Calu3 (cell line): ENCODE measurements at places on chromosomes 16 and 17. TPM values are rescaled to one million over a fixed set of nuclear protein-coding genes. Genes with fewer than 3 reads are reported as not detected.

GRCh38 chr16:19142939-19143598 lies 25.0 kb upstream of the SYT17 start:
- H3K27ac ChIP-seq = no peak overlapping the region
- H3K4me3 ChIP-seq = no peak overlapping the region
- H3K27me3 ChIP-seq = peaks cover 11% of the 10 kb centered on the region
- H3K4me1 ChIP-seq = peaks cover 29% of the 10 kb centered on the region
- no peaks in the 10 kb centered on the region for H3K36me3 ChIP-seq

PLCG2 gene
- 3.4 and 13.7 TPM in 2 replicates for total RNA-seq

DNA sequence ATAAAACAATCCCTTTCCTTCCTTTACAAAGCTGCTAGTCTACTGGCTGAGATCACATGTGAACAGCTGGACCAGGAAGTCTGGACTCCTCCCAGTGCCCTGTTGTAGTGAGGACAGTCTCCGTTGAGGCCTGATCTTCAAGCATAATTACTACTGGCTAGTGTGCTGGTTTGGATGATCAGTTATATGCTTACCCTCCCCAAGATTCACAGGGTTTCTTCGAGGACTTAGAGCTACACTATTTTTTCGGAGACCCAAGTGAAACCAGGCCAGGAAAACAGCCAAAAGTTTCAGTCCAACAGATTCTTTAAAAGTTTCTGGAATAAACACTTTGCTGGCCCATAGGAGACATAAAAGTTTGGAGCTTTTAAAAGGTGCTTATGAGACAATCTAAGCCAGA lies 194.9 kb upstream of the CDH11 start:
- no peaks in the 10 kb centered on the region for H3K27me3 ChIP-seq
- H3K27ac ChIP-seq = no peak overlapping the region
- DNase-seq = no peak
- no peak overlapping the region for H3K4me3 ChIP-seq
- no peaks in the 10 kb centered on the region for H3K36me3 ChIP-seq
- H3K4me1 ChIP-seq = no peaks in the 10 kb centered on the region

GRCh38 chr17:82257473-82257872 lies 16.0 kb downstream of the CSNK1D start:
- DNase-seq = no peak
- H3K27ac ChIP-seq = no peak overlapping the region
- H3K27me3 ChIP-seq = no peaks in the 10 kb centered on the region
- H3K36me3 ChIP-seq = peaks cover 75% of the 10 kb centered on the region
- no peaks in the 10 kb centered on the region for H3K4me1 ChIP-seq

GRCh38 chr16:3020247-3020603 lies at the start of gene TNFRSF12A:
TNFRSF12A (plus strand) TSS chr16:3020368; CDS start chr16:3020398, 30 bp downstream.
- peaks cover 35% of the 10 kb centered on the region for H3K4me1 ChIP-seq
- no peaks in the 10 kb centered on the region for H3K27me3 ChIP-seq

DNA sequence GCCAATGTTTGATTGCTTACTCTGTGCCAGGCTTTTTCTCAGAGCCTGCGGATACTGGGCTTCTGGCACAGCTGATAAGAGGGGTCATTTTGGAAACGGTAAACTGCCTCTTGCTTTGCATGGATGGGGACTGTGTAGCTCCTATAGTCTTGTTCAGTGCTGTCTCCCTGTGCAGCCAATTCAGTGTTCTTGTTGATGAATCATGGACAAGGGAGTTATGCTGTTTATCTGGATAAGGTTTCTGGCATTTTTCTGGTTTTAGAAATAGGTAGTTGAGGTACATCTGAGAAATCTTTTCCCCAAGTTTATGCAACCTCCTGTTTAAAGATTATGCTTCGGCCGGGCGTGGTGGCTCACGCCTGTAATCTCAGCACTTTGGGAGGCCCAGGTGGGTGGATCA lies 16.7 kb upstream of the TANGO6 start:
- H3K4me1 ChIP-seq = no peaks in the 10 kb centered on the region
- H3K27me3 ChIP-seq = no peaks in the 10 kb centered on the region
- peaks cover 70% of the 10 kb centered on the region for H3K36me3 ChIP-seq
- H3K27ac ChIP-seq = no peak overlapping the region
- DNase-seq = no peak

- no peak for DNase-seq
- H3K4me3 ChIP-seq = no peak overlapping the region
- H3K27ac ChIP-seq = no peak overlapping the region
- peaks cover 3% of the 10 kb centered on the region for H3K36me3 ChIP-seq
- no peaks in the 10 kb centered on the region for H3K4me1 ChIP-seq
Measured at GRCh38 chr17:301681-302299, 50.8 kb downstream of the RPH3AL start.

SLC5A11 gene
- 0.64 TPM in 1 of 2 replicates, not detected in the other for total RNA-seq

GRCh38 chr16:26993963-26994362 lies 72.8 kb upstream of the C16orf82 start:
- H3K4me1 ChIP-seq = no peaks in the 10 kb centered on the region
- H3K36me3 ChIP-seq = no peaks in the 10 kb centered on the region
- no peak overlapping the region for H3K27ac ChIP-seq
- H3K4me3 ChIP-seq = no peak overlapping the region

- H3K36me3 ChIP-seq = peaks cover 20% of the 10 kb centered on the region
- peak overlapping the region; percentile 59 for H3K27ac ChIP-seq
- H3K4me3 ChIP-seq = peak overlapping the region; percentile 71
Measured at GRCh38 chr16:50185005-50185505, 31.9 kb downstream of the TENT4B start.

DNA sequence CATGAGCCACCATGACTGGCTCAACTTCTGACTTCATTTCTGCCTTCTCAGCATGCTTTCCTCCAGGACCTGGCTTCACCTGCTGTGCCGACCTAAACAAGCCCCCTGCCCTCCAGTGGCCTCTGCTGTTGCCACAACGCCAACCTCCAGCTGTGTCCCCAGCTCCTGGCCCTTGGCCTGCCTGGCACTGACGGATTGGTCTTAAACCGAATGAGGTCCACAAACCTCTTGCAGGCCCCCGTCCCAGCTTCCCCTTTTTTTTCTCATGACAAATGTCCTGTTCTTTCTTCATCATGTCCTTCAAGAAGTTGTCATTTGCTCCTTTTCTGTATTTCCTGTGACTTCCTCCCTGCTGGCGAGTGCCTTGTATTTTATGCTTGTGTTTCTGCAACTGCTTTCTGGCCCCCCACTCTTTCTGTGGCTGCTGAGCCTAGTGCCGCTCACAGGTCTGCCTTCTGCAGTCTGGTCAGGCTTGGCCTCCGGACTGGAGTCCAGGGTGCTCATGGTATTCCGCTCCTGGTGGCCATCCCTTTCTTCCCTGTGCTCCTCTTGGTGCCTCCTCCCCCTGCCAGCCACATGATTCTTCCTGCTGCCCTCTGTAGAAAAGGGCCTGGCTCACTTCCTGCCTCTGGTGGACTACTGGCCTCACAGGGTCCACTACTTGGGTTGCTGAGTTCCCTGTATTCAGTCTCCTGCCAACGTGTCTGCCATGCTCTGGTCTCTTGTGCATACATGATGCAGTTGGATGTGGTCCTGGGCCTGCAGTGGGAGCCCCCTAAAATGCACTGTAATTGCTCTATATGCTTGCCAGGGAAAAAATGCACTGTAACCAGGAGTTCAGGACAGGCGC lies 2.9 kb downstream of the ATP6V0C start:
- DNase-seq = no peak
- no peaks in the 10 kb centered on the region for H3K27me3 ChIP-seq
